ENCODE measurements at places on chromosomes 4 and X.

DNA sequence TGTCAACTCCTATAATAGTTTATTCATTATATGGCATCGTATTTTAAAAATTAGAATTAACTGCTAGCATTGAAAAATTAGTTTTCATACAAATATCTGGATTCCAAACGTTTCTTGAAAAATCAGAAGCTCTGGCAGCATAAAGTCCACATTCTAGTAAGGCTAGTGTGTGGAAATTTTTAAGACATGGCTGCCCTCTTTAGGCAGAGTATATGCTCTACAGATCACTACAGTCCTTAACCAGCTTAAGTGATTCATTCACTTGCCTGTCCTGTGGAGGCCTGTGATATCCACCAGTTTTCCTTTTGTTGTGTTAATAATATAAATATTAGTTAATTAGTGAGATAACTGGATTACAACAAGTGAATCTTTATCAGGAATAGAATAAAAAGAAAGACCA lies 287.2 kb downstream of the OPHN1 start:
- peak; percentile 46 for DNase-seq

GRCh38 chrX:72349190-72349589 lies 43.5 kb upstream of the CITED1 start:
- no peak for DNase-seq

- DNase-seq, result peak; percentile 5
Observed at GRCh38 chrX:129759576-129760061, 20.1 kb upstream of the SASH3 start.

DNA sequence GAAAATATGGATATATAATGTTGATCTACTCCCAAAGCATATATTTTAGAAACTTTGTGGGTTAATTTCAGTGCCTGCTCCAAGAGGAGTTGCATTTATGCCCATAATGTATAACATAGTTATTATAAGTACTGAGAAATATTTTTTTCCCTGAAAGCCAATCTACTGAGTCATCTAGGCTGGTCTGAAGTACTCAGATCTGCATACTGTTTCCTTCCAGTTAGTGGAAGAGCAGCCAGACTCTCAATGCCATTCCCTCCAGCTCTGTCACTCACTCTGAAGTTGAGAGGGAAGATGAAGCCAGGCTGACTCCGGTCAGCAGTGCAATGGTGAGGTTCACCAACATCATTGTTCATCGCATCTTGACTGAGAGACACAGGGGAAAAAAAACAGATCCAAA lies 505.1 kb downstream of the PPARGC1A start:
- DNase-seq, result no peak

GRCh38 chrX:102983205-102983604 lies 46.1 kb downstream of the RAB40AL start:
- no peak for DNase-seq

- no peak for DNase-seq
Observed at GRCh38 chrX:135170877-135171519, at the start of gene CT55. CT55 (minus strand) TSS chrX:135171398; CDS start chrX:135171171, 227 bp downstream.

DNA sequence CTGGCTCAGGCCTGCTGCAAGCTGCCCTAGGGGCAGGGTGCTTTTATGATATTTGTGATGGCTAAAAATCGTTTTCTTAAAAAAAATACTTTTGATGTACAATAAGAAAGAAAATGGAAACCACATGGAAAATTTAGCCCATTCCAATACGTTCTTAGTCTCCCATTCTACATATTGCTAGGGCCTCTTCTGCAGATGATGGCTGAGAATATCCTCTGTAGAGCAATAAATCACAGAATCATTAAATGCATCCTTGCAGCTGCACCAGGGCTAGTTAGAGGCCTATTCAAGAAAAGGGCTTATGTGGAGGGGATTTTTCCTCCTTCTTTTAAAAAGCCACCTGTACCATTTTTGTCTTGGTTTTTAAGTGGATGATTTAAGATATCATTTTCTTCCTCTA lies 97.6 kb upstream of the C1GALT1C1 start:
- DNase-seq, result no peak

- DNase-seq, result no peak
Observed at GRCh38 chr4:110869862-110870572, 247.1 kb upstream of the PITX2 start.

- DNase-seq, result no peak
Observed at GRCh38 chr4:118367872-118368271, 15.1 kb upstream of the PRSS12 start.

GRCh38 chr4:54103190-54103574 lies 3.2 kb downstream of the GSX2 start:
- no peak for DNase-seq

GRCh38 chrX:861921-862320 lies 231.3 kb downstream of the SHOX start:
- DNase-seq, result no peak

DNA sequence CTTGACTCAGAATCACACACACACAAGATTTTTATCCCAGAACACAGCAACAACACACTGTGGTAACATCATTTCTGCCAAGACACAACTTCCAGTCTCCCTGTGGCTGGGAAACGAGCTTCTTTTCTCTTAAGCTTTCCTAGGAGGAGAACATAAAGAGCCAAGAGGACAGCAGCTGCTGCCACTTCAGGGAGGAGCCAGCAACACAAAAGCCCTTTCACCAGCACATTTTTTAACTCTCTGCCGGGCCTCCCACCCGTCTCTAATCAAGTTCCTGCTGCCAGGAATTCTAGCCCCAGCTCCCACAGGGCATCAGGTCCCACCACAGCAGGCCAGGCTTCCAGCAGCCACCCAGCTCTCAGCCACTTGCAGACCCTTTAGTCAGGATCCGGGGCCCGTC lies 22.4 kb downstream of the FAT1 start:
- no peak for DNase-seq

- no peak for DNase-seq
Observed at GRCh38 chr4:162523171-162523570, 359.4 kb upstream of the FSTL5 start.

DNA sequence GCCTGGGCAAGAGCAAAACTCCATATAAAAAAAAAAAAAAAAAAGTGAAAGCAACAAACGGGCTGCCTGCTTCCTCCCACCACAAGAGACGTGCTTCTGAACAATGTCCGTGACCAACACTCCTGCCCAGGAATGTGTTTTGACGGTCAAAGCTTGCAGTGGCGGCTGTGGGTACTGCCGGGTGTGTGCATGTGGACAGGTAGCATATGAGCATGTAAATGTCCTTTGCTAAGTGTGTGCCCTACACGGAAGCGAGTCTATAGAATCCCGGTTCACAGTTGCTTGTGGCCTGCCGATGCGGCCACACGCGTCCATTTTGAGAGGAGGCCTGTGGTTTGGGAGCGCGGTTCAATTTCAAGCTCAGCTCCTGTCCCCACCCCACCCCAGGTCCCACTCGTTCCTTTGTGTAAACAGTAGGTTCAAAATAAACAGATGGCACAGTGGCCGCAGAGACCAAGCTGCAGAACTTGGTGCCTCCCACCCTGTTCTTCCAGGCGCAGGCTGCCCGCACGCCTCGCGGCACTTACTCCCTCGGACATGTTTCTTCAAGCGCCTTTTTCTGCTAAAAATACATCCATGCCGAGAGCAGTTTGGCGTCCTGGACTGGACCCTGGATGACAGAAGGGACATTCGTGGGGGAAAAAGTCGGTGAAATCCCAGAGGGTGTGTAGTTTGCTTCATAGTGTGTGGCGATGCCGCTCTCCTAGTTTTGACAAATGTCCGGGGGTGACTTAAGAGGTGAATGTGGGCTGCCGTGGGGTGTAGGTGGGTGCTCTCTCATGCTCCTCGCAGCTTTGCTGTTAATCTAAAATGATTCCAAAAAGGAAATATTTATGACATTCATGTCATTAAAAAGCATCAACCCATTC lies 11.5 kb upstream of the NKX1-1 start:
- DNase-seq, result peak; percentile 70

DNA sequence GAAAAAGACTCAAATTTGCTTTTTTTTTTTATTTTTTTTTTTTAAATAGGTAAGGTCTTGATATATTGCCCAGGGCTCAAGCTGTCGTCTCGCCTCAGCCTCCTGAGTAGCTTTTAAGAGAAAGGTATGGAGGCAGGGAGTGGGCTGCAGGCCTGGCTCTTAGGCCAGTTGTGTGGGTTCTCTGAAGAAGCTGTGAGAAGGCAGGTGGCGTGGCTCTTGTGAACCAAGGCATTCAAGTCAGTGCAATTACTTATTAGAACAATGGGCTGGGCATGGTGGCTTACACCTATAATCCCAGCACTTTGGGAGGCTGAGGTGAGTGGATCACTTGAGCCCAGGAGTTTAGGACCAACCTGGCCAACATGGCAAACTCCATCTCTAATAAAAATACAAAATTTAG lies 244.0 kb upstream of the SFRP2 start:
- no peak for DNase-seq

DNA sequence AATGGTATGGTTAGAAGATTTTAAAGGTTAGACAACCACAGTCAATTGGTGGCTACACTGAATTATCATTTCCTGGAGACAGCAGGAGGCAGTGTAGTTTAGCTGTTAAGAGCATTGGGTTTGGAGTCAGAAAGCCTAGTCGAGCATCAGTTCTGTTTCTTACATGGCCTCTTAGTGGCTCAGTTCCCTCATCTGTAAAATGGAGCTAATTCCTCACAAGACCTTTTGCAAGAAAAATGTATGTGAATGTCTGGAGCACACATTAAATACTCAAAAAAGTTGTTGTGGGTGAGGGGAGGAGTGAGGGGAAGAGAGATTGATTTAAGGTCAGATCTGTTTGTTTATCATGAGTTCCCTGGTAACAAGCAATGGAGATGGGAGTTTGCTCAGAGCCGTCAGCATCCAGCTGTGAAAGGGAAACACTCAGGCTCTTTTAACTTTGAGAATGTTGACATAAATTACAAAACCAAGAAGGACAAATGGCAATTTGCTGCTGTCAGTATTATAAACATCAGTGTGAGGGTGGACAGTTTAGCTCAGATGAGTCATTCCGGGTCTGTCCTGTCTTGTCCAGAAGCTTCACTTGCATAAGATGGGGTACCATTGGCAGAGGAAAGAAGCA lies 98.2 kb upstream of the PGRMC2 start:
- DNase-seq, result no peak

DNA sequence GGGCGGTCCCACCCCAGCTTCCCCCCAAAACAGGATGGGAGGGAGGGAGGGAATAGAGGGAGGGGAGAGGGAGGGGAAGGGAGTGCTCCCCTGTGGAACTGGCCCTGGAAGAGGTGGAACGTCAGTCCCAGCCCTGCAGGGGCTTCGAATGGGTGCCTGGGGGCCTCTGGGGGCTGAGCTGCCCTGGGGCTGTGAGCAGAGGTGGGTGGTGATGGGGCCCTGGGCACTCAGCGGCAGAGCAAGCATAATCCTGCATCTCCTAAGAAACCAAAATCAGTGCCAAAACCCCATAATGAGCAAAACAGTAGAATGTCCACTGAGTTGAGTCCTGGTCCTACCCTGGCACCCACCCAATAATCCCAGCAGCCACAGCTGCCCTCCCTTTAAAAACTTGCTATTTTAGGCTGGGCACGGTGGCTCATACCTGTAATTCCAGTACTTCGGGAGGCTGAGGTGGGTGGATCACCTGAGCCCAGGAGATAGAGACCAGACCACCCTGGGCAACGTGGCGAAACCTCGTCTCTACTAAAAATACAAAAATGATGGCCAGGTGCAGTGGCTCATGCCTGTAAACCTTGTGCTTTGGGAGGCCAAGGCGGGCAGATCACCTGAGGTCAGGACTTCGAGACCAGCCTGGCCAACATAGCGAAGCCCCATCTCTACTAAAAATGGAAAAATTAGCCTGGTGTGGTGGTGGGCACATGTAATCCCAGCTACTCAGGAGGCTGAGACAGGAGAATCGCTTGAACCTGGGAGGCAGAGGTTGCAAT lies 11.1 kb downstream of the DOK7 start:
- no peak for DNase-seq

DNA sequence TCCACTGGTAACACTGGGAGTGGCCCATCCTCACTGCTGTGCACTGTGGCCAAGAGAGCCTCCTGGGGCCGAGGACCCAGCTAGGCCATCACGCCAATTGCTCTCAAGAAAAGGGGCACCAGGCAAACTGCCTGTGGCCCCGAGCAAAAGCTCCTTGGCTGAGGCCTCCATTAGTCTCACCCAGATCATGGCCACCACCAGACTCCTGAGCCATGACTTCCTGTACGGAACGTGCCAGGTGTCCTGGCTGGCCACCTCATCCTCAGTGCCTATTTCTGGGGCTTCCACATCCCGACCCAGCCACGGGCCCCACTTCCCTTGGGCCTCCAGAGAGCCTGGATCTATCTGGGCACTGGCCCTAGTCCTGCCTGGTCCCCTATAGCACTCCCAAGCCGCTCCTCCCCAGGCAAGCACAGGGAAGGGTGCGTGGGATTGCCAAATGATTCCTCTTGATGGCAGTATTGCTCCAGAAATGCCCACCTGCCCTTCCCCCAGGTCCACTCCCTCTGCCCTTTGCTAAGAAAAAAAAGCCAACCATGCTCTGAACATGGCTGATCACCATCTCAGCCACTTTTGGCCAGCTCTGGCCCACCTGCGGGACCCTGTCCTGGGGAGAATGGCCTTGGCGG lies 212.6 kb upstream of the AGTR2 start:
- peak; percentile 40 for DNase-seq

DNA sequence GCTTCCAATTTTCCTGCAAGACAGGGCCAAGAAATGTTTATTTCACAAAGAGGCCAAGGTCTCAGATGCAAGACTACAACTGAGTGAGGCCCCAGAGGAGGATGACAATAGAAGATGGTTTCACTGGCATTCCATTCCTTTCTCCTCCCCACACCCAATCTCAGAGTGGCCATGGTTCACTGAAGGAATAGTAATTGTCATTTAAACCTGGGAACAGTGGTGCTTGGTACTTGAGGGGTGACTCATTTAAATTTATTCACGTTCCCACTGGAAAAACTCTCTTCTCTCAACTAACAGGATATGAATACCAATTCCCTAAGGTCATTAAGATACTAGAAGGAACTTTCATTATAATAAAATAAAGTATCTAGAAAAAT lies 35.3 kb upstream of the CXCL8 start:
- no peak for DNase-seq

DNA sequence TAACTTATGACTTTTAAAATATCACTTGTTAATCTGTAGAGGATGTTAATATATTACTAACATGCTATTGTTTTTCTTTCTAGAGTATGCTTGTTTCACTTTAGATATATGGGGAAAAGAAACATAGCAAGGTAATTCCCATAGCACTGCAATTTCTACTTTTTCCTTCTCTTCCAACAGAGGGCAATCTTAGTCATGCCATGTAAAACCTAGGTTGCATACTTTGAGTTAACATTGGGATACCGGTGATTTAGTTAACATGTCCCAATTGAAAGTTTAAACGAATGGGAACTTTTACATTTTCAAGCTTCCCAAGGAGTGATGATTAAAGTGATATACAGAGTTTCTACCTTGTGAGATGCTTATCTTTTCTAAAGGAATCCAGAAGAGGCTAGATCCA lies 89.4 kb upstream of the IL13RA1 start:
- DNase-seq, result no peak

DNA sequence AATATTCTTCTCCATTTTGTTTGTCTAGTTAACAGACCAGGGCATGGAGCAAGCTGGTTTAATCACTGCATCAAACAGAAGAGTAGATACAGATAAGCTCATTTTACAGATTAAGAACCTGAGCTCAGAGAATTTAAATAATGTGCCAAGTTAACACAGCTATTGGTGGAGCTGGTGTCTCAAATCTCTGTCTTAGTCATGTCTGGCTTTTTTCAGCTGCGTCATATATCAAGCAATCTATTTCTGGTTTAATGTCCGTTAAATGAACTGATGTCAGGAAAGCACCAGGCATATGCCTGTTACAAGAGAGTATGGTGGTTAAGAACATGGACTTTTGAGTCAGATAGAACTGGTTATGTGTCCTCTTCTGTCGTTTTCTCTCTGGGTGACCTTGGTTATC lies 79.8 kb upstream of the ADGRA3 start:
- no peak for DNase-seq

GRCh38 chrX:154734061-154734781 lies 16.7 kb downstream of the GAB3 start:
- no peak for DNase-seq

All from T47D (cell line).